ENCODE measurements at places on chromosomes 16 and 17. TPM values are rescaled to one million over a fixed set of nuclear protein-coding genes. Genes with fewer than 3 reads are reported as not detected.

CASKIN1 gene
- total RNA-seq, result 3.5 TPM

- no peak for DNase-seq
Measured at GRCh38 chr16:68251832-68252231, 6.7 kb downstream of the PLA2G15 start.

- DNase-seq, result no peak
Measured at GRCh38 chr16:86122681-86123342, 223.8 kb downstream of the IRF8 start.

- no peak for DNase-seq
Measured at GRCh38 chr17:520447-521182, 168.0 kb upstream of the RPH3AL start.

CBFA2T3 gene
- total RNA-seq, result 1.1 TPM

DNA sequence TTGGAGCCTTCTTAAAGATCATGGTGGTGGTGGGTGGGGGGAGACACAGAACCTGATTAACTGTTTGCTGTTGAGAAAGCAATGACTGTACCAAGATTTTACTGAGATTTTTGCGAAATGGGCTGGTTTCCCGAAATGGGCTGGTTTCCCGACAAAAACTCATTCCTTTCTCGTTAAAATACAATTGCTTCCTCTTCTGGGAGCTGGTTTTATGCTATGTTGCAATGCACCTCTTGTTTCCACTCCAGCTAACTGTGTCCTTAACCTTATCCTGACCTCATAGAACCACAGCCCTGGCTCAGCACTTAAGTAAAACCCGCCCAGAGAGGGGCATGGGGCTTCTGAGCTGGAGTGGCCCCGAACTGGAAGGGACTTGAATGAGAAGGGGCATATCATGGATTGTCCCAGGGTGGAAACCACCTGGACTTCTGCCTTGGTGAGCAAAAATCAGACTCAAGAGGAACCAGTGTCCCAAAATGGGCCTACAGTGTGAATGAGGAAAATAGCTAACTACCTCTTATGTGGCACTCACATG is 20.9 kb downstream of the FAM20A start:
- no peak for DNase-seq

- no peak for DNase-seq
Measured at GRCh38 chr16:11506741-11507305, 79.9 kb downstream of the LITAF start.

CES1 gene
- 23.8 TPM for total RNA-seq

GRCh38 chr17:1002771-1003555 is 6.0 kb downstream of the TIMM22 start:
- no peak for DNase-seq

DNA sequence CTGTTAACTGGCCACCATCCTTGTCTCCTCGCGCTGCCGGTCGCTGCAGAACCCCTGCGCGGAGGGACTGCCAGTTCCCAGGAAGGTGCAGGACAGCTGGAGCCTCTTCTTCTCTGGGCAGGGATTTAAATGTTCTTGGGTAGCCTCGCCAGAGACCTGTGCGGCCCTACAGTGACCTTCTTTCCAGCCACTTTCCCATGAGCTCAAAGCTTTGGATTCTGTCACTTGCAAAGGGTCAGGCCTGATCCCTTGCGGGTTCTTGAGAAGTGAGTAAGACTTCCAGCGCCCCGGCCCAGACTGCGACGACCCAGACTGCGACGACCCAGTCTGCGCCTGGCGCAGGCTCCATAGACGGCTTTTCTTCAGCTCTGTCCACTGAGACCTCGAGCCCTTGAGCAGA is 1.4 kb upstream of the SLFN5 start:
- no peak for DNase-seq

- DNase-seq, result no peak
Measured at GRCh38 chr16:66175636-66176035, 190.9 kb upstream of the CDH5 start.

DNA sequence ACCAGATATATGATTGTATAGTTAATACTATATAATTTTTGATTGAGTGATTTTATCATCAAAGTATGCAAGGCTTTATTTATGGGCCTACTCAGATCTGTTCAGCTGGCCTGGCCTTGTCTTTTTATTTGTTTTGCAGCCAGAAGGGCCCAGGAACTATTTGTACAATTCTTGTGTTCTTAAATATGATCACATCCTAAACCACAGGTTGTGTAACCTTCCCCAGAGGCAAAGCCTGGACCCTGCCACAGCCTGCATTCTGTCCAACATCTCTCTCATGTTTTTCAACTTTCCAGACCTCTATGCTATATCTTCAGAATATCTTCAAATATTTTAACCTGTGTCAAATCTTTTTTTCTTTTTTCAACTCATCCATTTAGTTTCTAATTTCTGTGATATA is 410.4 kb upstream of the MON1B start:
- no peak for DNase-seq

CRK gene
- total RNA-seq, result 49.8 TPM

GNAO1 gene
- 43.1 TPM for total RNA-seq

SOX9 gene
- total RNA-seq, result 20.6 TPM

DNA sequence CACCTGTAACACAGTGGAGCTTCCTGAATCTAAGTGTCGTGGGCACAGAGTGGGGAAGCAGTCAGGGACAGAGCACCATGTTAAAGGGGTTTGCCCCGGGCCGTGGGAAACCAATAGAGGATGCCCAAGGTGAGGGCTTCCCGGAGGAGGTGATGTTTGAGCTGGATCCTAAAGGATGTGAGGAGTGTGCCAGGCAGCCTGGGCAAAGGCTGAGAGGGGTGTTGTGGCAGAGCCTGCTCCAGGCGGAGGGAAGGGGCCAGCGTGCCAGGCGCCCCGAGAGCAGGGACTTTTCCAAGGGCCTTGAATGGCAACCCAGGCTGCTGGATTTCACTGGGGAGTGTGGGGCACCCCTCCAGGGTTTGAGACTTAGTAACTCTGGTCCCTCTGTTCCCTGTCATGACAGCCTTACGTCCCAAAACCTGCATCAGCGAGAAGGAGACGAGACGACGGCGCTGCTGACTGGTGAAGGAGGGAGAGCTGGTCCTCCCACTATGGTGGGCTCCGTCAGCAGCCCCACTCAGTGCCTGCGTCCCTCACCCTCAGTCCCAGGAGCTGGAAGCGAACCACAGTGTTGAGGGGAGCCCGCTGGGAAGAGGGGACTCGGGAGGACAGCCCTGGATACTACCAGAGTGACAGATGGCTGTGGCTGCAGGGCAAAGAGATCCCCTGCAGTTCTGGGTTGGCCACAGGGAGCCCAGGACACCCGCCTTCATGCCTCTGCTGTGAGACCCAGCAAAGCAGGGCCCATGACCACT is 228.4 kb downstream of the KATNIP start:
- no peak for DNase-seq

RGS11 gene
- total RNA-seq, result 8.3 TPM

GRCh38 chr17:49495842-49496182 is 719 bp downstream of the NGFR start:
- DNase-seq, result no peak

DNA sequence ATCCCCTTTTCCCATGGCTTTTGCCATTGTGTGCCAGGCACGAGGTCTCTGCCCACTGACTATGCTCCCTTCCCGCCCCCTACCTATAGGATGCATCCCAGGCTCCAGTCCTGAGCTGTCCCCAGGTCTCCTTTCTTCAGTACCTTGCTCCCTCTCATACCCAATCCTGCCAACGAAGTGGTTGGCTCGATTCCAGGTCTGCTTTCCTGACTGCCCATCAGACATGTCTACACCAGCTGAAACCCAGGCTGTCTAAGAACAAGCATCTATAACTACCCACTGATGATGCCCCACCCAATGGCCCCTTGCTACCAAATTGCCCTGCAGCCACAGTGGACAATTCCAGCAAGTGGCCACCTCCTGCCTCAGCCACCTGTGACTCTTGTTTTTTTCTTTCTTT is 479.1 kb downstream of the SOX9 start:
- DNase-seq, result no peak

SLC2A4 gene
- 151 TPM for total RNA-seq

All from right atrium auricular region (tissue), 2 donors.